Cerebellar cortex (tissue), 1 donor: ENCODE measurements at places on chromosomes 6 and 20.

GRCh38 chr6:163323705-163324104 lies 90.8 kb upstream of the QKI start:
- no peak for DNase-seq

GRCh38 chr6:156956286-156956685 lies 179.1 kb downstream of the ARID1B start:
- no peak for DNase-seq

- no peak for DNase-seq
Measured at GRCh38 chr6:17423026-17423425, 29.6 kb downstream of the CAP2 start.

DNA sequence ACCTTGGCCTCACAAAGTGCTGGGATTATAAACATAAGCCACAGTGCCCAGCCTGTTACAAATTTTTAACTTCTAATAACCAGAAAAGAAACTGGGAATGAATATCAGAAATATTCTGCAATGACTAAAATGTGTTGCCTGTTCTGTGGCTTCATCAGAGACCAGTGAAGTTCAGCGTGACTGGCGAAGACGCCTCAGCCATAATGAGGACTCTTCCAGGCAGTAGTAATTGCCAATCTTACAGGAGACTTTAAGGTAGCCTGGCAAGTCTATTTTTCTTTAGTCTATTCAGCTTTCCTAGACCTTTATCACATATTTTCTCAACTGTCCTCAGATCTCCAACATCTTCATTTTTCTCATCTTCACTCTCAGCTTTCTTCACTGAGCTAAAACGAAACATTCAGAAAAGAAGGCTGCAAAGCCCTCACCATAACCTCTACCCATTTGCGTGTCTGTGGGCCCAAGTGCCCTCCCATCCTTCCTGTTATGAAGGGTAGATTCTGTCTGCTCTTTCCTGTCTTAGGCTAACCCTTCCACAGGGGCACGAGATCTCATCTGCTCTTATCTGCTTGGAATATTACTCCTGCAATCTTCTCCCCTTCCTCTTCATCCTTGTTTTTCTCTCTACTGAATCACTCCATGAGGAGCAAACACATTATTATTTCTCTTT lies 42.0 kb upstream of the OLIG3 start:
- no peak for DNase-seq

GRCh38 chr20:37504404-37505096 lies 16.5 kb upstream of the NNAT start:
- no peak for DNase-seq
